ENCODE measurements at places on chromosomes 5 and 9. TPM values are rescaled to one million over a fixed set of nuclear protein-coding genes. Genes with fewer than 3 reads are reported as not detected.

PKD2L2 gene
- not detected for total RNA-seq

PITX1 gene
- total RNA-seq, result not detected

- DNase-seq, result no peak
Observed at GRCh38 chr9:115627511-115627910, 509.6 kb upstream of the TNC start.

GRCh38 chr5:95162231-95162992 is 122.5 kb downstream of the MCTP1 start:
- no peak for DNase-seq

GRCh38 chr5:147803926-147804325 is 21.4 kb upstream of the JAKMIP2 start:
- DNase-seq, result no peak

- no peak for DNase-seq
Observed at GRCh38 chr9:20220286-20220685, 402.0 kb downstream of the MLLT3 start.

- peak; percentile 47 for DNase-seq
Observed at GRCh38 chr9:36144309-36145232, 8.0 kb downstream of the GLIPR2 start.

- DNase-seq, result no peak
Observed at GRCh38 chr5:52607227-52607824, 180.4 kb upstream of the ITGA1 start.

GRCh38 chr9:115286411-115286810 is 168.5 kb upstream of the TNC start:
- DNase-seq, result no peak

GRCh38 chr5:169742771-169743296 is 105.8 kb downstream of the DOCK2 start:
- no peak for DNase-seq

DNA sequence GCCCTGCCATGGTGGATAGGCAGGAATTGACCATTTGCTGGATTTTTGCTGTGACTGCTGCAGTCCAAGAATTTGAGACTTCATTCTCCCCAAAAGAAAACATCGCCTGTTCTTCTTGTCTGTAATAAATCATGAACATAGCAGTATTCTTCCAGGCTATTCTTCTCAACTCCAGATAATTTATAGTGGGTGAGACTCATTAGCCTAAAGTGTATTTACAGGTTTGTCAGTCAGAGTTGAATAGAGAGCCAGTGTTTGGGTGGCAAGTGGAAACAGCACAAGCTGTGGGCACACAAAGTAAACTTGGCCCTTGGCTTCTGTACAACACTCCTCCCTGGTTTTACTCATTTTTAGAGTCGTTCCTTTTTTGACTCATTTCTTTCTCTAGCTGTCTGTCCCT is 128.2 kb upstream of the VCAN start:
- no peak for DNase-seq

DNA sequence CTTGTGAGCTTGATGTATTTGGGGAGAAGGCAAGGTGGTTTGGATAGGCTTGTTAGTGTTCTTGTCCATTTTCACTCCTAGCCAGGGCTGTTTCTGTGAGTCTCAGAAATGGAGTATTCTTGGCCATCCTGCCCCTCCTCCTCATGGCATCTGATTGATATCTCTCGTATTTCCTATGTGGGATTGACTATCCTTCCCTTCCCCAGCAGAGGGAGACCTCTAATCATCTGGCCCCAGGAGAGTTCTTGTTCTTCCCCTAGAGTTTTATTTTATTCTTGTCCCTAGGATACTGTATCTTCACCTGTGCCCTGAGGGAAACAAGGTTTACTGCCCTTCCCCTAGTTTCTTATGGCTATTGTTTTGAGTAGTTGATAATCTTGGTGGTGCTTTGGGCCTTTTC is 114.4 kb downstream of the VPS13A start:
- DNase-seq, result no peak

- DNase-seq, result no peak
Observed at GRCh38 chr9:80794197-80794596, 895.1 kb downstream of the TLE1 start.

DNA sequence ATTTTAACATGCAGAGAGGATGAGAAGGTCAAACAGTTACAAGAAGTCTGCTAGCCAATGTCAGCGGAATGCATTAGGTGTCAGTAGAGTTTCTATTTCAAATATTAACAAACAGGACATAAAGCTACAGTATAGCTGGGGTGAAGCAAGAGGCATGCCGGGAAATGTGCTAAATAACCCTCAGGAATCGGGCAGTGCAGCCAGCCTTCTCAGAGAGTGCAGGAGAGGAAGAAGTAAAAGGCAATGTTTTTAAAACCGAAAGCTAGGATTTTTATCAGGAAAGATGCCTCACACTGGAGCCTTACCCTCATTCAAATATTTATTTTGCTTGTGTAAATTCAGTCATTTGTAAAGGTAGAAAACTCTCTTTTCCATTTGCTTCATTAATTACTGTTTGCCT is 59.1 kb upstream of the SH3GL2 start:
- no peak for DNase-seq

Data from CD4-positive, alpha-beta memory T cell (primary cell).